ENCODE measurements at places on chromosomes 1 and 21. TPM values are rescaled to one million over a fixed set of nuclear protein-coding genes. Genes with fewer than 3 reads are reported as not detected.

- no peak for DNase-seq
Observed at GRCh38 chr21:17911628-17912027, 92.5 kb upstream of the C21orf91 start.

DNA sequence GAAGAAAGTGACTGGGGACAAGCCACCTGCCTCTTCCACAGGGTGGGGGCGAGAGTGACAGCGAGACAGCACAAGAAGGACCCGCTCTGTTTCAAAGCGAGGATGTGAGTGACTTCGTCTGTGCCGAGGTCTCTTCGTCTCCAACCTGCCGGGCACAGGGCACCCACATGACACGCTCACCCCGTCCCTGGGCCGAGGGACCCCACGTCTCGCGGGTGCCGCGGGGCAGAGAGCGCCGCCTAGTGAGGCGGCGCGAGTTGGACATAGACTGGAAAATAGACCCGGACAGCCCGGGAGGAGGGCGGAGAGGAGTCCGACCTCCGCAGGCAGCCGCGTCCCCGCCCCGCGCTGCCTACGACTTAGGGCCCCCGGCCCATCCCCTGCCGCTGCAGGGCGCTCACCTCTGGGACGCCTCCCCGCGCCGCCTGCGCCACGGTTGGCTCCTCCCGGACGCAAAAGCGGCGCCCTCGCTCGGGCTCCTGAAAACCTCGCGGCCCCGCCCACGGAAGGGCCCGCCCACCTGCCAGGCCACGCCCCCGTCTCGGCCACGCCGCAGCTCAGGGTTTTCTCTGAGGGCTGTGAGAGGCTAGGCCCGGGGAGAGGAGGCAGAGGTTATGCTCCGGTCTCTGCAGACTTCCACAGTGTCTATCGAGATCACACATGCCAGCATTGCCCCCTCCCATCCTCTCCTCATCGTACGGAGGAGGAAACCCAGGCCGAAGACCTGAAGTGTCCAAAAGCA is at the start of gene TLR5:
Gene TLR5, minus strand, starts transcription at position 454 of the 742 bp plus-strand sequence. CDS start 30,217 bp downstream, outside the sequence.
- peak; percentile 80 for DNase-seq

DNA sequence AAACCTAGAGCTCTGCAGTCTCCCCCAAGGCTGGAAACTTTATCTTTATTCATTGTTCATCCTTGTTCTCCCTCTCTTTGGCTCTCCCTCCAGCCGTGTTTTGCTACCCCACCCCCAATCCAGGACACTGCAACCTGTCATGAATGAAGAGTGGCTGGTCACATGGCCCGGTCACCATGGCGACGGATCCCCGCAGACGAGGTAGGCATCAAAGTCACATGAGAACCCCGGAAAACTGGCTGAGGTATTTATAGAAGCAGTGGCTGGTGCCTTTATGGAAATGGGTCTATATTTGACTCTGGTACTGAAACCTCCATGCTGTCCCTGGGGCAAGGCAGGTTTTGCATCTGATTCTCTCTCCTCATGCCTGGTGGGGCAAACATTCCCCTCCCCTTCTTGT is 13.4 kb upstream of the SLC6A17 start:
- DNase-seq = no peak

DNA sequence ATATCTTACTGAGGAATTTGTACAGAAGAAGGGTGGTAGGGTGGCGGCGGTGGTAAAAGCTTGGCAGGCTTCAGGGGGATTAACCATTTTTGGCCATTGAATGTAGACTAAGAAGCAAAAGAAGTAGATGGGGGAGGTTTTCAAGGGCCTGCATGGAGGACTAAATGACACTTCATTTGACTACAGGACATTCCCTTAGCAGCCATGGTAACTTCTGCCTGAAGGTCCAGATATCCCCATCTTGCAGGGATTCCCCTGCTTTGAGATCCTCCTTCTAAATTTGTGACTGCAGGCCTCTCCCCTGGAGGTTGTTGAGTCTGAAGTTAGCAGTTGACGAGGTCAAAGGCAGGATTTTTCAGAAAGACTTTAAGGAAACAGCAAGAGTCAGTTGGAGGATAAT is 4.8 kb downstream of the VASH2 start:
- DNase-seq = no peak

DNA sequence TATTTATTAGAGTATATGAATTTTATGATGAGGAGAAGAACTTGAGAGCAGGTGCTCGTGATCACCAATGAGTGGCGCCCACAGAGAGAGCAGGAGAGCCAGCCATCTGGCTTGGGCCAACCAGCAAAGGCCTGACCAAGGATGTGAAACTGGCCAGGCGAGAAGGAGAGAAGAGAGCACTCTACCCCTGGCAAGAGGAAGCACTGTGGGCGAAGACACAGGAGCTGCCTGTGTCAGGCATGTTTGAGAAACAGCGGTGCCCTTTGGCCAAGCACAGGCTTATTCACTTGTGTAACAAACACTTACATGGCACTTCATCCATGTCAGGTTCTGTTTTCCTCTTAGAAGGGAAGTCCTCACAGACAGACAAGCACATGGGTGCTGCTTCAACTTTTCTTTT is 4.2 kb upstream of the SIPA1L2 start:
- no peak for DNase-seq

DNA sequence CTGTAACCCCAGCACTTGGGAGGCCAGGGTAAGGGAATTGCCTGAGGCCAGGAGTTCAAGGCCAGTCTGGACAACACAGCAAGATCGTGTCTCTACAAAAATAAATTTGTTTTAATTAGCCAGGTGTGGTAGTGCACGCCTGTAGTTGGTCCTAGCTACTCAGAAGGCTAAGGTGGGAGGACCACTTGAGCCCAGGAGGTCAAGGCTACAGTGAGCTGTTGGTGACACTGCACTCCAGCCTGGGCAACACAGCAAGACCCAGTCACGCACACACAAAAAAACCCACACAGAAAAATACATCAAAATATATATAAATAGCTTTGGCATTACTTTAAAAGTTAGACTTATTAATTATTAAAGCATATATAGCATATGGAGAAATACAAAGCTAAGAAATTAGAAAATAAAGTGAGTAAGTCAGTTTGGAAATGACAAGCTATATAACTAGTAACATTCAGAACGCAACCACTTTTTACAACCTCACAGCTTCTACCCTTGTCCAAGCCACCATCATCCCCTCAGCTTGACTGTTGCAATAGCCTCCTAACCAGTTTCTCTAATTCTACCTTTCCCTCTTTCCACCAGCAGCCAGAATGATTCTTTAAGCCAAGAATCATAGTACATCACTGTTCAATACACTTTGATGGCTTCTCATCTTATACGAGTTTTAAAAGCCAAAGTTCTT is 14.5 kb downstream of the PIK3R3 start:
- no peak for DNase-seq

DNA sequence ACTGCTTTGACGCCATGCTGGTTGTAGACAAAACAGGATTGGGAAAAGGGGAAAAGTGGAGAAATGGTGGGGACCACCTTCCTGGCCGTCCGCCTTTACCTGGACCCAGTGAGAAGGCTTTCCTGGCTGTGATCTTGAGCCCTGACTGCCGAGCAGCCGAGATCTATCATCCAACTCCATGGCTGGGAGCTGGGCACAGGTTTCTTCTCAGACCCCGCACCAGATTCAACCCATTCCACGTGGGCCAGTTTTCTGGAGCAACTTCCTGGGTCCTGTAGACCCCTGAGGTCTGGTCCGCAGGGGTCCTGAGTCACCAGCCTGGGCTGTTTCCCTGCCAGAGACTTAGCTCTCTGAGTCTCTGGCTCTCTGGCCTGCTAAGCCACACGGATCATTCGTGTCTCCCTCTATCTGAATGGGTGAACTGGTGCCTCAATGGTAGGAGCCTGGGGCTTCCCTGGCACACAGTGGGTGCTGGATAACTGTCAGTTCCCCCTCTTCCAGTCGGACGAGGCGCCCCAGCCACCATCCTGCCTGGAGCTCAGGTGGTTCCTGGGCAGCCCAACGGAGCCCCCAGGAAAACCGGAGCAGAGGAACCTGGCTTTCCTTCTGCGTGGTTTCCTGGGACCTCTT is 4.5 kb upstream of the NPHP4 start:
- no peak for DNase-seq

- no peak for DNase-seq
Observed at GRCh38 chr1:248366609-248367008, 5.1 kb downstream of the OR2T4 start.

GRCh38 chr1:202291001-202291400 is 50.7 kb downstream of the UBE2T start:
- DNase-seq = no peak

- DNase-seq = no peak
Observed at GRCh38 chr1:111857194-111857651, 101.5 kb downstream of the DDX20 start.

GRCh38 chr1:213474054-213474453 is 423.0 kb downstream of the RPS6KC1 start:
- DNase-seq = no peak

- DNase-seq = no peak
Observed at GRCh38 chr1:214439352-214440119, 111.9 kb downstream of the PTPN14 start.

DNA sequence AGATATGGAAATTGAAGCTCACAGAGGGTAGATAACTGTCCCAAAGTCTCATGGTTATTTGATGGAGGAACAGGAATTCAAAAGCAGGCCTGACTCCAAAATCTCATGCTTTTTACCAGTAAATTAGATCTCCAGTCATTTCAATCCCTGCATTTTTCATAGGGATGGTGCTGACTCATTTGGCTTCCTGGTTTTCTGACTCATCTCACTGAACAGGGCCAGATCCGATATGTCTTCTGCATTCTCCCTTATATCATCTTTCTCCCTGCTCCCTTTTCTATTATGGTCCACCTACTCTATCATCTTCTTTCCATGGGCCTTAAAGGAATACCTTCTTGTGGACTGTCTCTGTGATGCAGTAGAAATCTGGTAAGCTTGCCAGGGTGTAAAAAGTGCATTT is 187.2 kb downstream of the FGGY start:
- no peak for DNase-seq

DNA sequence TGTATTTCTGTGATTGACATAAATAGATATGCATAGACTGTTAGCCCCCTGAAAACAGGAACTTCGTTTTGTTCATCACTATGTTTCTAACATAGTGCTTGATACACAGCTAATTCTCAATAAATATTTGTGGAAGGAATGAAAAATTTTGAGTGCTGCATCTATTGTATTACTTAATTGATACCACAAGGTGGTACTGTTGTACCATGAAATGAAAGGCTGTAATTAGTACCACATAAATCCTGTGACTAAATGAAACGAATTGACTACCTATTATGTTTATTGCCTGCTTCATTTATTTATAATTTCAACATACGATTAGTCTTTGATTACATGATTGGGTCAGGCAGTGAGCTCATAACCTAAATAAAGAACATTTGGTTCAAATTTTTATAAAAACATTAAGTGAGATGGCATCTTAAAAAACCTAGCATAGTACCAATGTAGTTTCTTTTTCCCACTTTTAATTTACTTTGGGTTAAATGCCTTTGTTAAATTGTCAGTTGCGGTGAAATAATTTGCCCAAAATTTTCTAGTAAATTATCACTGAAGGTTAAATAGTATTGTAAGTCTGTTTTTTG is 15.0 kb upstream of the TGFB2 start:
- DNase-seq = no peak

GRCh38 chr21:16330082-16330907 is 600.5 kb downstream of the USP25 start:
- no peak for DNase-seq

- DNase-seq = no peak
Observed at GRCh38 chr1:157106813-157107189, 7.2 kb upstream of the ETV3L start.

DNA sequence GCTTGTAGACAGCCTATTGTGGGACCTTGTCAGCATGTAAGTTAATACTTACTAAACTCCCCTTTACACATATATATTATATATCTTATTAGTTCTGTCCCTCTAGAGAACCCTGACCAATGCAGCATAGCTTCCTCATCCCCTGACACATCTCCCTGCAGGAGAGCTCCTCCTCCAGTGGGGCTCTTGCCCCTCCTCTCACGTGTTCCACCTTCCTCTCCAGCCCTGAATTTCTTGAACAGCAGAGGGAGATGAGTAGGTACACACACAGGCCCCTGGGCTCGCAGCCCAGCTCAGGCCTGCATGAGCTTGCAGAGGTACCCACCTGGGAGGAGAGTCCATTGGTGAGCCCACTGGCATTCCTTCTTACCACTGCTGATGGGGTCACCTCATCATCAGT is 27.3 kb upstream of the GOLT1A start:
- no peak for DNase-seq

GRCh38 chr1:176773038-176773437 is 310.1 kb downstream of the PAPPA2 start:
- no peak for DNase-seq

- no peak for DNase-seq
Observed at GRCh38 chr1:108119500-108119899, 80.6 kb downstream of the SLC25A24 start.

DNA sequence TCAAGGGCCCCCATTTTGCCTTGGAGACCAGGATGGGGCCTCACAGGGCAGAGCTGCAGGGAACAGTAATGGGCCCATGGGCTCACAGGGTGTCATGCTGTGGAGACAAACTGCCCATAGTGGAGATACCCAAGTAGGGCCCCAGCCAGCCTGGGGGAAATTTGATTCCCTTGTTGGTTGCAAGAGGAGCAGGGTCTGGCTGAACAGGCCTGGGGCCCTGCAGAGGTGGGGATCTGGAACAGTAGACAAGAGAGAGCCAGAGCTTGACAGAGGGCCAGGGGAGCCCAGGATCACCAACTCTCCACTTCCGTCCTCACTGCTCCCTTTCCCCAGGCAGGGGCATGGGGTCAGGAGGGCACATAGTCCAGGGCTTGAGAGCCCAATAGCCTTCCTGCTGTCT is 8.7 kb downstream of the S100B start:
- DNase-seq = no peak

DNA sequence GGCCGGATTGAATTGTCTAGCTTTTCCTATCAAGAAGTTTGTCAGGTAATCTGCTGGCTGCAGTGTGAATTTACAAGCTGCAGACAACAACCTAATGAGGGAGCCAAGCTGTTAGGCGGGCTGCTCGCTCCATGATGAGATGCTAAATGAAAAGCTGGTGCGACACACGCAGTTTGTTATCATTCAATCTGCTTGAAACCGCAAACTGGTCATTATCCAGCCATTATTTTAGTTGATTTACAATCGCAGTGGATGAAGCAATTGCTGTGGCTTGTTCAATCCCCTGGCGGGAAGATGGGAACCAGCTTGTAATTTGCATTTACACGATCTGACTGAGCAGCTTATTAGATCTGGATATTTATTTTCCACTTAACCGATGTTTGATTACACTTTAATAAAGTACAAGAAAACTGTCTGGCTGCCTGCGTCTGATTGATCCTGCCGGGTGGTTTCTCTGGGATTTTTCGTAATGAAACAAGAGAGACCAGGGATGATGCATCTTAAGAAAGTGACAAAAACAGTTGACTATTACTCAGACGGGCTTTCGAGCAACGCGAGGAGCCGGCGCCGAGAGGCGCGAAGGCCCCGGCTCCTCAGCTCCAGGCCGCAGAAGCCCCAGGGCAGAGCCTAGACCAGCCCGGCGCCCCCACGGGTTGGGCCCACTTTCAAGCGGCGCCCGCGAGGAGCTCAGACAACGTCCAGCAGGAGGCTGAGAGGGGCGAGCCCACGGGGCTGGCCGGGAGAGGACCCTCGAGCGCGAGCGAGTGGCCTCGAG is 118.0 kb upstream of the BARHL2 start:
- no peak for DNase-seq

Gene OR2T12
- total RNA-seq = not detected

Gene CD160
- total RNA-seq = not detected

Gene MROH9
- not detected for total RNA-seq

Gene LORICRIN
- total RNA-seq = not detected

Gene NID1
- total RNA-seq = 12.4 TPM

Gene OR10J4
- total RNA-seq = not detected

Gene NBPF8
- 21.5 TPM for total RNA-seq

Gene GJB3
- 6.5 TPM for total RNA-seq

Gene SLFNL1
- total RNA-seq = 0.14 TPM
